ENCODE measurements at places on chromosomes 4 and X.

GRCh38 chr4:28082686-28083390 lies 1222.2 kb downstream of the STIM2 start:
- peak; percentile 32 for DNase-seq

DNA sequence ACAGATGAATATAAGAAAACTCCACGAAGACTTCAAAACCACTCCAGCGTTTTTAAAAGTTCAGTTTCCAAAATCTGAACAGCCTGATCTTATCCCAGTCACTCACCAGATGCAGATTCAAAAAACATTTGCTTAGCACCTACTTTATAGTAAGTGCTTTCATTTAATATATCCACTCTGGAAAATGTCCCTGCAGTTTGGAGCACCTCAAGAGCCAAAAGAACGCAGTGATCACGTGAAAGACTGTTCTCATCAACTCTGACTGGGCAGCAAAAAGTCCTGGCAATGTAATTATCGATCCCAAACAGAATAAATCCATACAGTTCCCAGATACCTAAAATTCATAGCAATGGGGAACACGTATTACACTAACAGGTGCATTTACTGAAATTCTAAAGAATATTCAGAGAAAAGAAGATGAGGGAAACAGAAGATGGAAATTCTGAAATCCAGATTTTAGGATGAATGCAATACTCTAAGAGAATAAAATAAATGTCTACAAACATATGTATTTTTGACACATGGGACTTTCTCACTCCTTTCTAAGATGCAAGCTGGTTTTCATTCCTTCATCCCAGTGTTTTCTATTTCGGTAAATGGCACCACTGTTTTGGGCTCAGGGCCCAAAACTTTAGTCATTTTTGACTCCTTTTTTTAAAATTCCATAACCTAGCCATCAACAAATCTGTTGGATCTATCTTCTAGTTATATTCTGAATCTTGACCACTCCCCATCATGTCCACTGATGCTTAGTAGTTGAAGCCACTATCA lies 13.9 kb downstream of the ATP8A1 start:
- no peak for DNase-seq

GRCh38 chr4:107650251-107650650 lies 69.8 kb downstream of the PAPSS1 start:
- peak; percentile 8 for DNase-seq

- DNase-seq, result no peak
These were observed 45.2 kb upstream of the CEP135 start for GRCh38 chr4:55903577-55903976.

- no peak for DNase-seq
These were observed 61.3 kb downstream of the CENPC start for GRCh38 chr4:67483868-67484602.

- no peak for DNase-seq
These were observed 377.8 kb downstream of the KLHL4 start for GRCh38 chrX:87895421-87895820.

DNA sequence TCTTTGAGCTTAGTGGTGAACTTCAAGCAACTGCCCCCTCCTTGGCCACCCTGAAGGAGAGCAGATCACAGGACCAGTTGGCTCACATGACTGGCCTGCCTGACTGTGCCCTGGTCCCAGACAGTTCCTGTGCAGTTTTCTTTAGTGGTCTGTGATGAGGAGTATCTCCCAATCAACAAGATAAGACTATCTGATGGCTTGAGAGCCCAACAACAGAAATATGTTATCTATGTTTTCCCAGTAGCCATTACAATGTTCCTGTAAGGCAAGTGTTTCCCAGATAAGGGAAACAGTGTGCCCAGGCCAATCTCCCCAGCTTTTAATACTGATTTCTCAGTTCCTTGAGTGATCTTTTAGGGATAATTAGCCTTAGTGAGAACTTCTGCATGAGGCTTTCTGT lies 14.2 kb upstream of the TIMM8A start:
- no peak for DNase-seq

- DNase-seq, result no peak
These were observed 15.4 kb downstream of the AMTN start for GRCh38 chr4:70533791-70534190.

DNA sequence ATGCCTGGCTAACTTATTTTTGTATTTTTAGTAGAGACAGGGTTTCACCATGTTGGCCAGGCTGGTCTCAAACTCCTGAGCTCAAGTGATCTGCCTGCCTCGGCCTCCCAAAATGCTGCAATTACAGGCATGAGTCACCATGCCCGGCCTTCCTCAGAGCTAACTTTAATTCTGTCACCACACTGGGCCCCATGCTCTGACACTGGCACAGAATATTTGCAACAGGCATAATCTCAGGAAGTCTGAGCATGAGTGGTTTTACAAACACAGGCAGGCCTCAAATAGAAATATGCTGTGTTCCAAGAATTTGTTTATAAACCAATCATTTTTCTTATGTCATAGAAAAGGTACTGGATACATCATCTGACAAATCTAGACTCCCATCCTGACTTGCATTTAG lies 32.7 kb upstream of the FAM9C start:
- peak; percentile 22 for DNase-seq

DNA sequence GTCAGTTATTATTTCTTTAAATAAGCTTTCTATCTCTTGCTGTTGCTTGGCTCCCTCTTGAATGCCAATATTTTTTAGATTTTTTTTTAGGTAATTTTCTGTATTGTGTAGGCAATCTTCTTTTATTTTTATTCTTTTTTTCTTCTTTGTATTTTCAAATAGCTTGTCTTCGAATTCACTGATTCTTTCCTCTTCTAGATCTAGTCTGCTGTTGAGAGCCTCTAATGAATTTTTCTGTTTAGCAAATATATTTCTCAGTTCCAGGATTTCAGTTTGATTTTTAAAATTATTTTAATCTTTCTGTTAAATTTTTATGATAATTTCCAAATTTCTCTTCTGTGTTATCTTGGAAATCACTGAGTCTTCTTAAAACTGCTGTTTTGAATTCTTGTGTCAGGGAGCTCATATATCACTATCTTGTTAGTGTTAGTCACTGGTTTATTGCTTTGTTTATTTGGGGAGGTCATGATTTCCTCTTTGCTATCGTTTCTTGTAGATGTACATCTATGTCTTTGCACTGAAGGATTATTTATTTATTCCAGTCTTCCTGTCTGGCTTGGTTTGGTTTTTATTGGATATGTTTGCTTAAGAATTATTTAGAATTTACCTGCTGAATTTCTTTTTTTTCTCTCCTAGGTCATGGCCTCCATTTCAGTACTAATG lies 39.9 kb upstream of the GPRIN3 start:
- no peak for DNase-seq

DNA sequence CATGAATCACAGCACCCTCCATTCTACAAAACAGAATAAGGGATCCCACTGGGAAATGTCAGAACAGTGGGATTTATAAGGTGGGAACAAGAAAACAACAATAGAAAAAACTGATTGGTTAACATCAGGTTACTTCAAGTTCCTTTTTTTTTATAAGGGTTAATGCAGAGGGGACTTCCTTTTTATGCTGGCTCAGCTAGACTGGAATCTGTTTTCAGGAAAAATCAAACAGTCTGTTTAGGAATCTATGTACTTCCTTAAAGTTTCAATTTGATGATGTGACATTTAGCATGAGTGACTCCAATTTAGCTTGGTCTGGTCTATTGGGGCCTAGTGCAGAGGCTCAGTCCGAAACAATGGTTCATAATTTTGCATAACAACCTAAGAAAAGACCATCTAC lies 192.9 kb downstream of the ADGRA3 start:
- DNase-seq, result no peak

DNA sequence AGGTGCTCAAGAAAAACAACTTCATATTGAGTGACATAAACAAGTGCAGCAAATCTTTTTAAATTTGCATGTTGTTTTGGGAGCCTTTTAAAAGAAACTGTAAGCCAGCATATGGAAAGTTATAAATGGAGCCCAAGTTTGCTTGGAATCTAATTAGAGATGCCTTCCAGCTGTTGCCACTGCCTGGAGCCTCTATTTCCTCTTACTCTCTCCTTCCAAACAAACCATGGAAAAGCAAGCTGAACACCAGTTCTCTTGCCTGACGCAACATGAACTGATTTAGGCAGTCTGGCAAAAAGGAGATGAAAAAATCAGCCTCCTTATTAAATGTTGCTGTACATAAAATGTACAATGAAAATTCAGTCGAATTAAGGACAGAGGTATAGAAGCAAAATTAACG lies 21.5 kb downstream of the ARSJ start:
- peak; percentile 53 for DNase-seq

DNA sequence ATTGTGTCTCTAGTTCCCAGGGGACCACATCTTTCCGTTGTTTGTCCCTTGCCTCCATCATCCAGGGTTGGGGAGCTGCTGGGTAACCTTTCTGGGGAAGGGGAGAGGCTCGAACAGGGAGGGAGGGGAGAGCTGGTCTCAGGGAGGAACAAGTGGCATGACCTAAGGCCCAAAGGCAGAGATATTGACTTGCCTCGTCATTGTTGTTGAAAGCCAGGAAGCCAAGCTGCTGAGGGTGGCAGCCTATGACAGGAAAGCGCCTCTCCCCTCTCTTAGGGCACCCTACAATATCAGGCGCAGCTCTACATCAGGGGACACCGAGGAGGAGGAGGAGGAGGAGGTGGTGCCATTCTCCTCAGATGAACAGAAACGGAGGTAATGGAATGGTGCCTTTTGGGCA lies 20.8 kb downstream of the ZNF185 start:
- DNase-seq, result no peak

DNA sequence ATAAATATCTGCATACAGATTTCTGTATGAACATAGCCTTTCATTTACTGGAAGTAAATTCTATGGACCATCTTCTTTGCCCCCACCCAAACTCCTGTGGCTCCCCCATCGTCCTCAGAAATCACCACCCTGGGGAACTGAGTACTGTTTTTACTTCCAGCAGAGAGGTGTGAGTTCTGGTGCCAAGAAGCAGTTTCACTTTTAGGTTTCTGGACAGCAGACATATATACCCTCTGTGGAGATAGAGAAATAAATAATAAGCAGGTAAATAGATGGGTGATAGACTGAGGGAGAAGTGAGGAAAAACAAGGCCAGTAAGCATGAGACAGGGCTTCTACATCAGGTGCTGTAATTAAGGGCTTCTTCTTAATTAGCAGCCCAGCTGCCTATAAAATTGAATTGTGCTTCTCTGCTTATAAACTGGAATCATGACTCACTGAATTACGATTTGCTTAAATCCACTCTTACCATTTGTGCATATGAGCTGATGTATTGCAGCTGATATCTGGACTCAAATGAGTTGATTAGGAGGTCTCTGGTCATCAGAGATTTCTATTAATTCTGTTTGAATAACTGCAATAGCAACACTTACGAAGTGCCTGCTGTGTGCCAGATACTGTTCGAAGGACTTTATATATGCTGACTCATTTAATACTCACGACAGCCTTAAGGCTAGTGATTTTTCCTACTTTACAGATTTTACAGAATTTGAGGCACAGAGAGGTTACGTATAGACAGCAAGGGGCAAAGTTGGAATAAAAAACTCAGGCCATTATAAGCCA lies 60.8 kb upstream of the DHX15 start:
- peak; percentile 51 for DNase-seq

DNA sequence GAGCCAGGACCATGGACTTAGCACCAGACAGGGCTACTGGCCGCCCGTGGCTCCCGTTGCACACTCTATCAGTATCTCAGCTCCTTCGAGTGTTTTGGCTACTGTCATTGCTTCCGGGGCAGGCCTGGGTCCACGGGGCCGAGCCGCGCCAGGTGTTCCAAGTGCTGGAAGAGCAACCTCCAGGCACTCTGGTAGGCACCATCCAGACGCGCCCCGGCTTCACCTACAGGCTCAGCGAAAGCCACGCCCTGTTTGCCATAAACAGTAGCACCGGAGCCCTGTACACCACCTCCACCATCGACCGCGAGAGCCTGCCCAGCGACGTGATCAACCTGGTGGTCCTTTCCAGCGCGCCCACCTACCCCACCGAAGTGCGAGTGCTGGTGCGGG lies 1.6 kb downstream of the FAT4 start:
- DNase-seq, result no peak

DNA sequence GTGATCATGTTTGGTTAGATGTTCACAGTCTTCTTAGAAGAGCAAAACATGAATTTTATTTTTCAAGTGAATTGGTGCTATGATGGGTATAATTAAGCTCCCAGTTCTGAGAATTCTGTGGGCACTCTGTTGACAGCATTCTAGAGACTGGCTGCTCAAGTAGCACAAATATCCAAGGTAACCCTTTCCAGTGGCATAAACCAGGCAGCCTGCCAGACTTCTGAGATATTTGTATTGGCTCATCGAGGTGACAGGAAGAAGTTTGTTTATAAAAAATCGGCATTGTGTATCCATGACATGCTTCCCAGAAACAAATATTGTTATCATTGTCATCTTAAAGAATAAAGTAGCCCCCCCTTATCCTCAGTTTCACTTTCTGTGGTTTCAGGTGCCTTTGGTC lies 28.3 kb downstream of the LANCL3 start:
- no peak for DNase-seq

- DNase-seq, result no peak
These were observed 55.2 kb downstream of the MAGEC2 start for GRCh38 chrX:142149919-142150318.

- DNase-seq, result no peak
These were observed 39.7 kb upstream of the UGT2B17 start for GRCh38 chr4:68615699-68616422.

DNA sequence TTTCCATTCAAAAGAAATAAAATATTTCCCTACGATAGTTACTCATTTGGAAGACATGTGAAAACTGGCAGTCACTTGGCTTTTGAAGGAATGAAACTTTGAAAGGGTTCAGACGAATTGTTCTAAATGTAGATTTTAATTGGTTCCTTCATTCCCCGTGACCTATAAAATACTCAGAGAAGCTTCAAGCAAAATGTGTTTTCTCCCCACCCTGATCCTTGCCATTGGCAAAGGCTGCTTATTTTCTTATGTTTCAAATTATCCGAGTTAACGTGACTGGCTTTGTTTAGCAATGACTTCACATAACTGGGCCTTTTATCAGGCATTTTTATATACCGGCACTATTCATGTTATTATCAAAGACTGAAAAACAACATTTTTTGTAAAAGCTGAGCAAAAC lies 204.1 kb upstream of the NEIL3 start:
- peak; percentile 84 for DNase-seq

DNA sequence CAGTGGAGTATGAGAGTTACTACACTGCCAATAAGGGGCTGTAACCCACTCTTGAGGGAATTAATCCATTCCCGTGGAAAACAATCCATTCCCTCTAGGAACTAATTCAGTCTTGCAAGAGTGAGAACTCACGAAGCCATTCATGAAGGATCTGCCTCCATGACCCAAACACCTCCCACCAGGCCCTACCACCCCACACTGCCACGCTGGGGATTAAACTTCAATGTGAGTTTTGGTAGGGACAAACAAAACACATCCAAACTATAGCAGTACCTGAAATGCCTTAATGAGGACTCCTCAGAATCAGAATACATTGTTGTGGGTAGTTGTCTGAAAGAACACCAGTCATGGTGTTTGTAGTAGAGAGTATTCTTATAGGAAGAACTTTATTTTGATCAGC lies 19.2 kb downstream of the PAGE4 start:
- no peak for DNase-seq

- DNase-seq, result no peak
These were observed 5.3 kb upstream of the OPHN1 start for GRCh38 chrX:68438575-68438974.

Data from fibroblast of the aortic adventitia (primary cell).